ENCODE measurements at places on chromosomes 16 and 17.

DNA sequence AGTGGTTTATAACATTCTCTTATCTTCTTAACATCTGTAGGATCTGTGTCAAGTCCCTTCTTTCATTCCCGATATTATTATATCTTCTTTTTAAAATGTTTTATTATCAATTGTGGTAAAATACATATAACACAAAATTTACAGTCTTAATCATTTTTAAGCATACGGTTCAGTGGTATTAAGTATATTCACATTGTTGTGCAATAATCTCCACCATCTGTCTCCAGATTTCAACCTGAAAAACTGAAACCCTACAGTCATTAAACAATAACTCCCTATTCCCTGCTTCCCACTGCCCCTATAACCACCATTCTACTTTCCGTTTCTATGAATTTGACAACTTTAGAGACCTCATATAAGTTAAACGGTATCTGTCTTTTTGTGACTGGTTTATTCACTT, 45.5 kb downstream of the CEP112 start:
- no peak for DNase-seq

- no peak for DNase-seq
These were observed 1.3 kb downstream of the SLX4 start for GRCh38 chr16:3609895-3610697.

GRCh38 chr16:24130494-24131085, 125.5 kb upstream of the CACNG3 start:
- DNase-seq = no peak

DNA sequence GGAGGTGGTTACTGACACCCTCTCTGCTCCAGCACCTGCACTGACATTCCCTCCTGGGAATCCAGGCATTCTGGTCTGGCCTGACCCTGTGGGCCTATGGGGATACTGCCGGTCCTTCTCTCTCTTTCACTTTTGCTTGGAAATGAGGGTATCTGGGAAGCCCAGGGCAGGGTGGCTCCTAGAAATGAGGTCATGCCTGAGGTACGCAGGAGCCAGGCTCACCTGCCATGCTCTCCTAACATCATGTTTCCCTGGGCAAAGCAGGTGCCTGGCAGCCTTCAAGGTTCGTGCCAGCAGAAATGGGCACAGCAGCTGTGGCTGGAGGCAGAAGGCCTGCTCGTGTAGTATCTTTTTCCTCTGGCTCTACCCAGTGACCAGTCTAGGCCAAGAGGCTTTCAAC, 3.3 kb downstream of the ITGA3 start:
- DNase-seq = no peak

GRCh38 chr17:2400474-2400866, 390 bp downstream of the MNT start:
- DNase-seq = peak; percentile 69

- peak; percentile 10 for DNase-seq
These were observed 71.9 kb downstream of the N4BP1 start for GRCh38 chr16:48537909-48538745.

DNA sequence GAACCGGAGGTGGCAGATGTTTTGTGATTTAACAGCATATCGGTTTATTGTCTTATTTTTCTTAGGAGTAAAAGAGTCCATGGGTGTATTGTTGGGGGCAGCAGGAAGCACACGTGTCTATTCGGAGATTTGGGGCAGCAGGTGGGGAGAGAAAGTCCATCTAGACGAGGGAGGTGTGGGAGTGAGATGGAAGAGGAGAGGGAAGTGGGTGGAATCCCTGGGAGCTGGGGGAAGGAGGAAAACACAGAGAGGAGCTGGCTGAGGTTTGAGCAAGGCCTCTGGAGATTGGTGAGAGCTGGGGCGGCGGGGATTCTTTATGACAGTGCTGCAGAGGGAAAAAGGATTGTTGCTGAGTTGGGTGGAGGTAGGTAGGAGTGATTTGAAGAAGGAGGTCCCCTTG, 72.1 kb downstream of the PRKCB start:
- no peak for DNase-seq

GRCh38 chr16:18792836-18793433, 2.8 kb upstream of the RPS15A start:
- no peak for DNase-seq

GRCh38 chr17:16283705-16284104, 66.7 kb downstream of the PIGL start:
- DNase-seq = no peak

DNA sequence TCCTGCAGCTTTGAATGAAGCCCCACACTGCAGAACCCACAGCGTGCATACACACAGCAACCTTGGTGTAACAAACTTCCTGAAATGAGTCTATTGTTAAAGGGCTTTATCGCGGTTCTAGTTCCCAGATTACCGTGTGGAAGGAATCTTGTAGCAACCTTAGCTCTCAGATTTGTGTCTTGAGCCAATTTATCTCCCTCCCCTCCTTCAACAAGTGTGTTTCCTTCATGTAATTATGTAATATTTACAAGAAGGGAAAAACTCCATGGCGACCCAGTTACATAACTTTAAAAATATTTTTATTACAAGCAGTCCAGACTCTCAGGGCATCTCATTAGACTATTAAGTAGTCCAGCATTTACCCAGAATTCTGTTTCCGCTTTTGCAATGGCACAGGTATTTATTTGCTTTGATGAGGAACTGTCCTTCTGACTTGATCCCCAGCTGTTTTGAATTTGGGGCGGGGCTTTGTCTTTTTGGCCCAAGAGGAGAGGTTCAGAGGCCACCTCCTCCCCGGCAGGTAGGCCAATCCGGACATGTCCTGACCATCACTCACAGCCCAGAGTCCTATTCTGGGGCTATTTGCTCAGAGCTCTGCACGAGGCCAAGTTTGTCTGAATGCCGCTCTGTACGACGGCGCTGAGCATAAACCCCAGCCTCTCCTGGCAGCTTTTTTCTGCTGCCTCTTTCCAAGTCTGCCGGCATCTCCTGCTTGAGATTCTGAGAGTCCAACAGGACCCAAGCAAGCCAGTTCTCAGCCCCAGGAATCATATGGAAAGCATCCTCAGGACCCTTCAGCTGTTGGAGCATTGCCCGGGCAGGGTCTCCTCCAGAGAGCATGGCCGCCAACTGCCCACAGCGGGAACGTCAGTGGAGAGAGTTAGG, 35.6 kb downstream of the CLEC16A start:
- DNase-seq = peak; percentile 33

DNA sequence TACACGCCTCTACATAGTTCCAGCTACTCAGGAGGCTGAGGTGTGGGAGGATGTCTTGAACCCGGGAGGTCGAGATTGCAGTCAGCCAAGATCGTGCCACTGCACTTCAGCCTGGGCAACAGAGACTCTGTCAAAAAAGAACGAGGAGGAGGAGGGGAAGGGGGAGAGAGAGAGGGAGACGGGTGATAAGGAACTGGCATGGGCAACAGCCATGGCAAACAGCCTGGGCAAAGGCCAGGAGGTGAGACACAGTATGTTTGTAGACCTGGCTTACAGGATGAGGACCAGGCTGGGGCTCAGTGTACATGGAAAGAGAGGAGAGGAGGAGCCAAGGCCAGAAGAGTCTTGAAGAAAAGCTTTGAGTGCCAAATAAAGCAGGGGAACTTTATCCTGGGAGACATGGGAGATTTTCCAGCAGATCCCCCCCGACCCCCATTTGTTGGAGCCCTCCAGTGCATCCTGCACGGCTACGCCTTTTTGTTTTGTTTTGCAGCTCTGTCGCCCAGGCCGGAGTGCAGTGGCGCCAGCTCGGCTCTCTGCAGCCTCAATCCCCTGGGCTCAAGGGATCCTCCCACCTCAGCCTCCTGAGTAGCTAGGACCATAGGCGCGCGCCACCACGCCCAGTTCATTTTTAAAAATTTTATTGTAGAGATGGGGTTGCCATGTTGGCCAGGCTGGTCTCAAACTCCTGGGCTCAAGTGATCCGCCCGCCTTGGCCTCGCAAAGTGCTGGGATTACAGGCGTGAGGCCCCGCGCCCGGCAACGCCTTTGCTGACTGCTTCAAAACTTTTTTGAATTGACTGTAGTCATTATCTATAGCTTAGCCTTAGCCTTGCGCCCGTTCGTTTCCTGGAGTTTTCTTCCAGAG, 1.3 kb upstream of the ALKBH5 start:
- no peak for DNase-seq

DNA sequence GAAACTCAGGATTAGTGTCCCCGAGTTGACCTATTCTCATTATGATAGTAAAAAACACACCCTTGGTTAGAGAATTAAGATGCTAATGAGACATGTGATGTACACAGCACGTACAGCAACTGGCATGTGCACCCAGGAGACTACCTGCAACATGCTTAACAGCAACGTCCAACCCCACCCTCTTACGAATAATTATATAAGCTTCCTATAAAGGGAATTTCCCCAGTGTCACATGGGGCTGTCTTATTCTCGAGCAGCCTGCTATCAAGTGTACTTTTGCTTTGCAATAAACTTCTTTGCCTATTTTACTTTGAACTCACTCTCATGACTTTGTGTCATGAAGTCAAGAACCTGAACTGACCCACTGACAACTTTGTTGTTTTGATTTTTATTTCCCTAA, 62.4 kb upstream of the PMFBP1 start:
- no peak for DNase-seq

DNA sequence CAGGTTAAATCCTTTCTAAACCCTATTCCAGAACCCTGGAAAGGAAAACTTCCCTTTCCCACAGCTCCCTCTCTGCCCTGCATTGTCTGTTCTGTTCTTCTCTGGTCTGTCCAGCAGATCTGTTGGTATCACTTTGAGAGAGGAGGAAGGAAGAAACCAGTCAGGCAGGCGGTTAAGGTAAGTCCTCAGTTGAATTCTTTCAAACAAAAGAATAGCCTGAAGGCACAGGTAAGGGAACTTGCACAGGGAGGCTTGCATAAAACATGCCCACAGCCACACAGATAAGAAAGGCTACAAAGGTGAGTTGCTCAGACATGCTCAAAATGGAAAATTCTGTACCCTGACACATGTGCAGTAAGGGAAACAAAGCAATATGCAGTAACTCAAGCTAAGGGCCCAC, 595.7 kb upstream of the CDH5 start:
- no peak for DNase-seq

DNA sequence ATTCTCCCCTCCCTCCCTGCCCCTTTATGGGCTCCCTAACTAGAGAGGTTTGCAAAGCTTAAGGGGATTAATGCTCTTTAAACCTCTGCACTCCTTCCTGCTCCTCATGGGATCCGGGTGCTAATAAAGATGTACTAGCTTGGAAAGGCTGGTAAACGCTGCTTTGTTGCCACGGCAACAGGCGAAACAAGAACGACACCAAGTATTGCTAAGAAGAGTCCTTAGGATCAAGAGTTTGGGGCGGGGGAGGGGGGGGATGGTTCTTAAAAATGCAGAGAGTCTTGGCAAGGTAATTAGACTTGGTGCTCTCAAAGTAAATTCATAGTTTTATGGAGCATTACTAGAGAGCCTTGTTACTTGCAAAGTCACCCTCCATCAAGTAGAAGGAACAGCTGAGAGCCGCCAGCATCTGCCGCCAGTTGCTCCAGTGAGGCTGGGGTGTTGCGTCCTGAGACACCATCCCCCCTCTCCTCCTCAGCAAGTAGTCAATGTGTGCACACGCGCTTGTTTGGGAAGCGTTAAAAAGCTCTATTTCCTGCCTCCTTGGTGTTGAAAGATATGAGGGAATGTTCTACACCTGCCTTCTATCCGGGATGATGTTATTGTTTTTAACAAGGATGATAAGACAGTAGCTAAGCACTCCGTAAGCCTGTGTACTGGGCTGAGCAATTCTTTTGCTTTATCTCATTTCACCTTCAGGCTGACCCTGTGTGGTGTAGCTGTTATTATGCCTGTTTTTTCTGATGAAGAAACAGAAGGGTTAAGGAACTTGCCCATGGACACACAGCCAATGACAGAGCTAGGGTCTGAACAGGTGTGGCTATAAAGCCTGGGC, 190.9 kb downstream of the CCDC182 start:
- DNase-seq = no peak

DNA sequence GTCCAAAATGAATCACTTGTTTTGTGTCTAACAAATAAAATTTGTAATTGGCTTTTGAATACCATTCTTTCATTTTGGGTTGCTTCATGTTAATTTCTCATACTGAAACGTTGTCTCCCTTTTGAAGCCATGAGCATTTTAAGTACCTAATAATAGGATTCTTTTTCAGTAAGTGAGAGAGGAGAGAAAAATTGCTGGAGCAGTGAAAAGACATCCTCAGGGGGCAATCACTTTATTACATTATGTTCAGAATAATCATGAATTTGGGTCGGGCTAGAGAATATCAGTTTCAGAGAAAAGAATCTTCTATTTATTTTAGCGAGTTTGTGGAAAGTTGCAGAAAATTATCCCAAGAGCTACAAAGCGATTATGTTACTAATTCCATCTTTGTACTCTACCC, 96.8 kb downstream of the CNTNAP4 start:
- DNase-seq = no peak

DNA sequence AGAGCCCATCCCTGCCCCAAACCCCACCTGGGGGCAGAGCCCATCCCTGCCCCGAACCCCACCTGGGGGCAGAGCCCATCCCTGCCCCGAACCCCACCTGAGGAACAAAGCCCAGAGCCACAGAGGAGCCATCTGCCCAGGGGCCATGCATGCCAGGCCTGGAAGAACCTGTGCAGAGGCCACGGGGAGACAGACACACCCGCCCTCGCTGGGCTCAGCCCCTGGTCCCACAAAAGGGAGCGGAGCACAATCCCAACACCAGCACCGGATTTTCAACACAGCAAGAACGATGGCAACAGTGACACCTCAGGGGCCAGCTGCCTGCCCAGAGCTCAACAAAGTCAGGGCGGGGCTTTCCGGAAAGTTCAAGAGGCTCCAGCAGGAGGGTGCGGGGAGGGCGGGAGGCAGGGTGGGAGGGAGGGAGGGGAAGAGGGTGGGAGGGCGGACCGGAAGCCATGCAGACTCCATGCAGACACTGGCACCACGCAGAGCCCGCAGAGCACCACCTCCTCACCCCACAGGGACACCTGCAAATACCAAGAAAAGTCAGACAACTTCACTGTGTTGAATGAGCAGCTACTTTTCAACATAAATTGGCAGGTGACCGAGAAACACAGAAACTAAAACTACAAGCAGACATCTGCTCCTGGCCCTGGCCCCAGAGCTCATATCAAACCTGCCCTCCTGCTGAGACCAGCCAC, 27.9 kb upstream of the C16orf95 start:
- DNase-seq = no peak

DNA sequence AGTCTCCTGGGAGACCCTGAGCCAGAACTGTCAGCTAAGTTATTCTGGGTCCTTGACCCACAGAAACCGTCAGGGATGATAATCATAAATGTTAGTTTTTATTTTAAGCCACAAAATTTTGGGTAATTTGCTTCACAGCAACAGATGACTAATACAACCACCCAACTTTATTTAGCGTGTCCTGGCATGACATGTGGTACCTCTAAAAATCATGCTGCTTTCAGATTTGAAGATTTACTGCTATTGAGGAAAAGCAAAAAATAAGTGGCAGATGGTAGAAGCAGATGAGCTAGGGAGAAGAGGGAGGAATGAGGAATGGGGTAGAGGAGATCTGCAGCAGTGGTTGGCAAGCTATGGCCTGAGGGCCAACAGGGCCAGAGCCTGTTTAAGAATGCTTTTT, 90.4 kb downstream of the TMEM100 start:
- no peak for DNase-seq

GRCh38 chr16:81127051-81127450, 30.9 kb upstream of the GCSH start:
- DNase-seq = no peak

All from nucleus accumbens (tissue), 56 donors.